ENCODE measurements at places on chromosomes 16 and 17. TPM values are rescaled to one million over a fixed set of nuclear protein-coding genes. Genes with fewer than 3 reads are reported as not detected.
A peak's percentile ranks its signal among the peaks of the same experiment; 100 is the strongest.

DNA sequence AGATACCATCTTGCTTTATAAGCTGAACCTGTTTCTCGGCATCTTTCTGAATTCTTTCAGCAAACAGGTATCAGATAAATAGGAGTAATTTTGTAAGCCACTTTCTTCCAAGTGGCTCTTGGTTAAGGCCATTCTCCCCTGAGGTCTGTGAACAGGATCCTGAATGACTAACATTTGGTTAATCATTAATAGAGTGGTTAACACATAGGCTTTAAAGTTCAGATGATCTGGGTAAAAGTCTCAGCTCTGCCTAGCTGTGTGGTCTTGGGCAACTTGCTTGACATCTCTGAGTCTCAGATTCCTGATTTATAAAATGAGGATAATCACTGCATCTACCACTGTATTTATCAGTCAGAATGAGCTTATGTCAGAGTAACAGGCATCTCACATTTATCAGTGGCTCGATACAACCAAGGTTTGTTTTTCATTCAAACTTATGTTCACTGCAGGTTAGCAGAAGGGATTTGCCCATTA is 44.4 kb upstream of the ANKFN1 start:
- ATAC-seq = no peak

GRCh38 chr16:22397931-22398330 is 23.5 kb upstream of the CDR2 start:
- no peak for ATAC-seq

GRCh38 chr16:86534779-86535615 is 20.0 kb downstream of the MTHFSD start:
- ATAC-seq = no peak

- peak; percentile 66 for ATAC-seq
Measured at GRCh38 chr16:1610071-1610898, 1.6 kb downstream of the IFT140 start.

- ATAC-seq = peak; percentile 75
Measured at GRCh38 chr16:66608241-66609138, 4.0 kb downstream of the CMTM3 start.

GRCh38 chr17:39640591-39641031 is 3.7 kb downstream of the STARD3 start:
- ATAC-seq = no peak

- peak; percentile 6 for ATAC-seq
Measured at GRCh38 chr17:59331929-59332748, 684 bp downstream of the YPEL2 start.

DNA sequence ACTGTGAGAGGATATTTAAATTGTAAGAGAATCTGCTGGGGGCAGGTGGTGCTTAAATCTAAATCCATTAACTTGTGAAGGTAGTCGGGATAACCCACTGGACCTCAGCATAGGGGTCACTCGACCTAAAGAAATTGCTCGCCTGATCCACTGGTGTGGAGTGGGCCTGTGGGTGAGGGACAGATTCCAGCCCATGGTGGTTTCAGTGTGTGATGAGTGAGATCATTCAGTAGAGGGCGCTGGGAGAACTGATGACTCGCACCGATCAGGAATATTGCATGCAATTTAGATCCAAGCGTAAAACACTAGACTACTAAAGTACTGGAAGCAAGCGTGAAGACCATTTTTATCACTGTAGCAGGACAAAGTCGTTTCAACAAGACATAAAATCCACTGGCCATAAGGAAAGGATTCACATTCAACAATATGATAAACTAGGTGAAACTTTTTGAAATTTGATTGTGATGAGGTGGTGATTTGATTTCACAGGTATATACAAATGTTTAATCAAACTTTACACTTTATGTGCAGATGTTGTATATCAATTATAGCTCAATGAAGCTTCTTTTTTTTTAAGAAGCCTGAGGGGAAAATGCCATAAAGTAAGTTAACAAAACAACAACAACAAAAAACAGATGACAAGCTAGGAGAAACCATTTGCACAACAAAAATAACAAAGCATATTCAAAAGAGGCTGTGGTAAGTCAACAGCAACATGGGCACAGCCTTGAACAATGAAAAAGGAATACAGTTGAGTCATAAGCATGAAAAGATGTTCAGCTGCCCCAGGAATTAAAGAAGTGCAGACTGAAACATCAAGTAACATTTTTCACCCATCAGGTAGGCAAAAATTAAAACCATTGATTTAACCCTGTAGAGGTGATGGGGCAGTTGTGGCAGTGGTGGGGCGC is 7.5 kb upstream of the TMEM170A start:
- ATAC-seq = peak; percentile 64

GRCh38 chr16:55003916-55004315 is 73.3 kb downstream of the IRX5 start:
- ATAC-seq = no peak

GRCh38 chr17:9830711-9831110 is 5.0 kb downstream of the GLP2R start:
- no peak for ATAC-seq

- ATAC-seq = peak; percentile 59
Measured at GRCh38 chr16:72561-73548, at the start of gene RHBDF1. RHBDF1 (minus strand) TSS chr16:72631; CDS start chr16:65015, 7,616 bp downstream.

GRCh38 chr16:50372611-50373344 is 4.0 kb upstream of the BRD7 start:
- peak; percentile 84 for ATAC-seq

GRCh38 chr17:13587487-13588338 is 14.0 kb downstream of the HS3ST3A1 start:
- ATAC-seq = no peak

DNA sequence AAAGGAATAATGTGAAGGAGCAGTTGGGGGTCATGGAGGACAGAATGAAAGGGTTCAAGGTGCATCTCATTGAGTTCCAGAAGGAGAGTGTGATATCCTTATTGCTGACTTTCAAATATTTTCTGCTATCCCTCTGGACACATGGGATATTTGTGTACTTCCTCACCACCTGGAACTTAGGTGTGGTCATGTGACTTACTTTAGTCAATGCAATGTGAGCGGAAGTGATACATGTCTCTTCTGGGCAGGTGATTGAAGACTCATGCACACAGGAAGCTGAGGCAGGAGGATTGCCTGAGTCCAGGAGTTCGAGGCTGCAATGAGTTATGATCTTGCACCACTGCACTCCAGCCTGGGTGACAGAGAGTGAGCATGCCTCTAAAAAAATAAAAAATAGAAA is 36.7 kb upstream of the TANC2 start:
- ATAC-seq = no peak

The SYCE1L gene
- total RNA-seq = 6.0 TPM

The PFAS gene
- 25.1 TPM for total RNA-seq

The NPIPA1 gene
- 29.5 TPM for total RNA-seq

The PITPNM3 gene
- total RNA-seq = 20.1 TPM

The SMIM36 gene
- total RNA-seq = not detected

The ZP2 gene
- total RNA-seq = not detected

The ADAP2 gene
- total RNA-seq = 6.3 TPM

The C16orf96 gene
- total RNA-seq = 0.04 TPM

The GDPD3 gene
- total RNA-seq = 85.3 TPM

The SMG1 gene
- total RNA-seq = 49.5 TPM

The IL34 gene
- total RNA-seq = 7.9 TPM

The CACNG1 gene
- total RNA-seq = not detected

The TBC1D3L gene
- total RNA-seq = 12.2 TPM
